Glomerular endothelial cell (primary cell): ENCODE measurements at places on chromosomes 3 and 15.

GRCh38 chr3:16179771-16180736, 5.6 kb downstream of the GALNT15 start:
- DNase-seq = no peak

DNA sequence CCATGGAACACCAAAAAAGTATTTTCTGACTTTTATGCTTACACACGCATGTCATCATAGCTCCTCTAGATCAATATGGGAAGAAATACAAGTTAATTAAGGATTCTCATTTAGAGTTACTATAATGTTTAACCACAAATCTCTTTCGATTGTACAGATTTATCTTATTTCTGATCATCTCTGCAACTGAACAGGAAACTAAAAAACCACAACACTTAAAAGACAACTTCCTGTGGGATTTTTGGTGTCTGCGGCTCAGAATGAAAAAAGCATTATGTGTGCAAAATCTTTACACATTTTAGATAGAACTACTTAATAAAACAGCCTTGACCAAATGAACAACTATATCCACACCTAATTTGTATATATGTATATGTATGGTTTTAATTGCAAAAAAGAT, 3.0 kb upstream of the TJP1 start:
- DNase-seq = no peak

DNA sequence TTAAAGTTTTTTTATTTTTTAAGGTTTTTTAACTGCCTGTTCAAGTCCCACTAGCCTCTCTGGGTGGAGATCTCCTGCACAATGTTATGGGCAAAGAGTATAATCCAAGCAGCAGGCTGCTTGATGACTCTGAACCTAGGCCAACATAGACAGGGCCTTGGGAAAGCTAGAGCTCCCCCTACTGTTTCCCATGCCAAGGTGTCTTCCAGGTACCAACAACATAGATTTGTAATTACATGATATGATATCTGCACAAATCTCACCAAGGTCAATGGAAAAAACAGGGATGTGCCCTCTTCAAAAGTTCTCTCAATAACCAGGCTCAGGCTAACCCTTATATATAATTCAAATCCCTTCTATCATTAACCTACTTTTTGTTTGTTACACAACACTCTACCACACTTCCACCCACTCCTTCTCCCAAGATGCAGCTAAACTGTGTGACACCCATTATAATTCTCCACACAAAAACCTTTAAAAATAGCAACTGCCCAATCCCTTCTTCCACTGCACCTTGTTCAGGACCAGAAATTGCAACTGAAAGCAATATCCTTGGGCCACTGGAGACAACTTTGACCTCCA, 43.8 kb downstream of the RBM15B start:
- peak; percentile 33 for DNase-seq

DNA sequence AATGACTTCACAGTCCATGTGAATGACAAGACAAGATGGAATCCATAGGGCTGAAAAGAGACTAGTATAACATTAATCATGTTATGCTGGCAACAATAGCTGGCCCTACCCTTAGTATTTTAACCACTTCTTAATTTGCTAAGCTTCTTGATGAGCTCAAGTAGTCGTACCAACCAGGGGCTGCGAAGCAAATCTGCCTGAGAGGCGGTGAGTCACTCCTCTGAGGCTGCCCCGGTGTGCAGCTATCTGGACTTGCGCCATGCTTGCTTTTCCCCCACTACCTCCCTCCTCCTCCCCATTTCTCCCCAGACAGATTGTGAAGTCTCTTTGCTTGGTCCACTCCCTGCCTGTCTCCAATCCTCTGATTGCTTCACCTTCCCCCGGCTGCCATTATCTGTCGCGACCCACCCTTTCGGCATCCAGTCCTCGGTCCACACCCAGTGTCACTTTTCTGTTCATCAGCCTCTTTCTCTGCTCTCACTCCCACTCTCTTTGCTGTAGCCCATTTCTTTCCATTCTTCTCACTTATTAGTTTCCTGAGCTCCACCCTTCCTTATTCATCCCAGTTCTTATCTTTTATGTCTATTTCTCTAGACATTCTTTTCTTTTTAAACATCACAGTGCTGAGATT, 42.7 kb downstream of the DUT start:
- DNase-seq = no peak

DNA sequence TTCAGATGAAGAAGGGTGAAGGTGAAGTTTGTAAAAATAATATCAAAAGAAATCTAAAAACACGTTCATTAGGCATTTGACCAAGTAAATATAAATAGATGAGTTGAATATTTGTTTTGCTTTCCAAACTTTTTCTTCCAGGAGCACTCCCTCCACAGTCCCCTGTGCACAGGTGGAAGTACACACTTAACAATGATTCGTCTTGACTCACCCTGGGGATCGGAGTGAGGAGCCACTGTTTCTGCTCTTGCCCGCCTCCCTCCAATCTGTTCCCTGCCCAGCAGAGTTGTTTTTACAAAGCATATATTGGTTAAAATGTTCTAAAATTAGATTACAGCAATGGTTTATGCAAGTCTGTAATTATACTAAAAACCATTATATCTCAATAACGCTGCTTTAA, 175.1 kb downstream of the PTPRG start:
- no peak for DNase-seq

DNA sequence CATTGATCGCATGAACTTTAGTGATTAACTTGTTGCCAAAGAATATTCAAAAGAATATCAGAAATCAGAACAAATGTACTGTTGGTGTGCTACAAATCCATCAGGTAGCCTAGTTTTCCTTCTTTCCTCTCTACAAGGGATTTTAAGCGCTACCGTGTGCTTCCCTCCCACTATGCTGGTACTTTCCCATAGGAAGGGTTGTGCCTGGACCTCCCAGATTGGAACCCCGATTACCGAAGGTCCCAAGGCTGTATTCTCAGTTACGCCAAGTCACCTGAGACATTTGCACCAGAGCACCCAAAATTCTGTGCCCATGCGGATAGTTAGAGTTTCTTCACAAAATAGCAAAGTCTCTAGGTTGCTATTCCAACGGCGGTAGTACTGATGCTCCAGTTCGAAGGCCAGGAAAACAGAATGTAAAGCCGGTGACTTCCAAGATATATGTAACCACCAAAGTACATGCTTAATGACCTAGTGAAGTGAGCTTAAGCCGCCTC, 23.4 kb upstream of the GATM start:
- no peak for DNase-seq

DNA sequence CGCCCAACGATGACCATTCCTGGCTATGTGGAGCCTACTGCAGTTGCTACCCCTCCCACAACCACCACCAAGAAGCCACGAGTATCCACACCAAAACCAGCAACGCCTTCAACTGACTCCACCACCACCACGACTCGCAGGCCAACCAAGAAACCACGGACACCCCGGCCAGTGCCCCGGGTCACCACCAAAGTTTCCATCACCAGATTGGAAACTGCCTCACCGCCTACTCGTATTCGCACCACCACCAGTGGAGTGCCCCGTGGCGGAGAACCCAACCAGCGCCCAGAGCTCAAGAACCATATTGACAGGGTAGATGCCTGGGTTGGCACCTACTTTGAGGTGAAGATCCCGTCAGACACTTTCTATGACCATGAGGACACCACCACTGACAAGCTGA, 22.6 kb upstream of the BSN start:
- DNase-seq = no peak

DNA sequence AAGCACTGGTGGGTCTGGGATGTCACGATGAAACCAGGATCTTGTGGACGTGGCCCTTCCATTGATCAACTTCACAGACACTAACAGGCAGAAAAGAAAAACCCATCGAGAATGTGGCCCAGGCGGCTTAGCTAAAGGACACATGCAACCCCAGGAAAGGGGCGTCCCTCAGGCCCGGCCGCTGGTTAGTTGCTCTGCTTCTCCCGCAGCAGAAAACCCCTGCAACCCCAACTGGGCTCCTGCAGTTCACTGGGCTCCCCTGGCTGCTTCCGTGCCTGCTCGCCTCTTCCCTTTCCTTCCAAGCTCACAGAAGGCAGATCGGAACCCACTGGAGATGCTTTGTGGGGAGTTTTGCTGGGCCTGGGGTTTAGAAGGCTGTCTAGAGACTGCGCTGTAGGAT, 1.1 kb downstream of the GASK1A start:
- no peak for DNase-seq

DNA sequence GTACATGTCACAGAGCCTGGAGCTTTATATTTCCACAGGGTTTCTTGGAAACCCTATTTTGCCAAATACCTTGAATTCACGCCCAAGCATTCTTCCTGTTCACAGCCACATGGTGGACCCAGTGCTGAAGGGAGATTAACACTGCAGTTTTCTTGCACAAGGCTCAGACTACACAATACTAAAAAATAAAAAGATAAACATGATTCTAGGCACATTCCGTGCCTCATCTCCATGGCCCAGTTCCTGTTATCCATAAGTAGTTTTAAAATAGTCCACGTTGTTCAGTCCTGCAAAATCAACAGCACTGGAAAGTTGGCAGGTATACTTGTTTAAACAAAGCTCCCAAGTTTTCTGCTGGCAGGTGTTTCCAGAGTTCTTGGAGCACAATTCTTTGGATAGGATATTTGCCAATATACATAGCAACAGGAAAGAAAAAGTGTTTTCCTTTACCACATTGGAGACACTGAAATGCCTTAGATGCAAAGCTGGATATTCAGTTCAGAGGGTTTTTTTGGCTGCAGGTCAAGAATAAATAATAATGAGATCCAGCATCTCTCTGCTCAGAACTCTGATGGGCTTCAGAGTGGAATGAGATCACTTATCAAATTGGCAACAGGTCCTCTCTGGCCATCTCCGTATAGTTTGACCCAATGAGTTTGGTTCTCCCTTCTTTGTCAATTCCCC, 88.1 kb upstream of the TGFBR2 start:
- peak; percentile 99 for DNase-seq

- no peak for DNase-seq
Measured at GRCh38 chr15:62753518-62754221, 288.9 kb upstream of the TPM1 start.

DNA sequence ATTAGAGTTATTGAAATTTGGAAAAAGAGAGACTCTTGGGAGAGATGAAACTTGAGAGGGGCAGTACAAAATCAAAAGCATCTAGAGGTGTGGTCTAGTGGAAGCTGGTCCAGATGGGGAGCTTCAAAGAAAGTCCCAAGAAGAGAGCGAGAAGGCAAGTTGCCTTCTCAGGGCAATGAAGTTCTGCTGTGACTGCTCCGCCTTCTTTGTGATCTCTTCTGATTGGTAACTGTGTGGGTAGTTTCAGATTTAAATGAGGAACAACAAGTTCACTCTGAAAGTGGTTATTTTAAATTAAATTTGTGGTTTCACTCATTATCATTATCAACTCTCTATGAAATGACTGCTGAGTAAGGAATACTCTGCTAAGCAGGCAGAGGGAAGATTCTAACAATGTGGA, 233.3 kb downstream of the NLGN1 start:
- DNase-seq = no peak

DNA sequence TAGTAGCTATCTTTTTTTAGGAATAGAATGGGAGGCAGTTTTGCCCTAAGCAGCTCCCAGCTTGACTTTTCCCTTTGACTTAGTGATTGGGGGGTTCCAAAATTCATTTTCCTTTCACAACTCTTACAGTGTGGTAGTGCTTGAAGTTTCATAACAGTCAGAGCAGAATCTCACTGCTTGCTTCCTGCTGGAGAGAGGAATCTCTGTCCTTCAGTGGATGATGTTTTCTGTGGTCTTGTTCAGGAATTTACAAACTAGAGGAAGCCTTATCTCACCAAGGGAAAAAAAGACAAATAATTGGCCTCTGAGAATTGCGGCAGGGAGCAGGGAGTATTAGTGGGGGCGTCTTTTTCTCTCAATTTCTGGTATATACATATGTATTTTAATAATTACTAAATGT, 326.6 kb upstream of the C2CD4B start:
- no peak for DNase-seq

DNA sequence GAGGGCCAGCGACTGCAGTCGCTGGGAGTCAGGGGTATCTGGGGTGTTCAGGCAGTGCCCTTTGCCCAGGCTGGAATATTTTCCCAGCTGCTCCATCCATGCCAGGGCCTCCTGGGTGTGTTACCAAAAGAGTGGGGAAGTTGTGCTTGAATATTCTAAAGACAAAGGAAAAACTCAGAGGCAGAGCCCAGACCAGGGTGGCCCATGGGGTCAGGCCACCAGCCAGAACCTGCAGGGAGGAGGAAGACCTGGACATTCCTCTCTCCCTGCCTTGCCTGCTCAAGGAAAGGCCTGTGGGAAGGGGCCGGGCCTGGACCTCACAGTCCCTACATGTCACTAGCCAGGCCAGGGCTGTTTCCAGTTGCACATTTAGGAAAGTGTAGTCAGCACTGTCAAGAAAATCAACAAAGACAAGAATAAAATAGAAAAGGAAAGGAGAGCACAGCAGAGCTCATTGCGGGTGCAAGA, 16.0 kb upstream of the KLF15 start:
- no peak for DNase-seq

DNA sequence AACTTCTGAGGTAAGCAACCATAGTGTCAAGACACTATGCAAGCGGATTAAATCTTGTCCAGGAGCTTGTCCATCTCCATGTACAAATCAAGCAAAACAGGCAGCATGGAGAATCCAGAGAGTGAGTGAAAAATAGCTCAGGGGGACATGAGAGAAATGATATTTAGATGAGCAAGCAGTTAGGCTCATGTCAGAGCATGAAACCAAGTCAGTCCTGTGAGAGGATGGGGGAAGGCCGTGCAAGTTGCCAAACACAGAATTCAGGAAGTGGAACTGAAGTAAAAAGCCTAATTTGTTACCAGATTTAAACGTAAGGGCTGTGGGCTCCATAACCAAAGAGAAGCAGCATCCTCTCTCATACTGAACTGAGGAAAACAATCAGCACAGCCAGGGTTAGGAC, 995.9 kb downstream of the MCTP2 start:
- DNase-seq = no peak
